ENCODE measurements at places on chromosomes 3 and 15. TPM values are rescaled to one million over a fixed set of nuclear protein-coding genes. Genes with fewer than 3 reads are reported as not detected.

DNA sequence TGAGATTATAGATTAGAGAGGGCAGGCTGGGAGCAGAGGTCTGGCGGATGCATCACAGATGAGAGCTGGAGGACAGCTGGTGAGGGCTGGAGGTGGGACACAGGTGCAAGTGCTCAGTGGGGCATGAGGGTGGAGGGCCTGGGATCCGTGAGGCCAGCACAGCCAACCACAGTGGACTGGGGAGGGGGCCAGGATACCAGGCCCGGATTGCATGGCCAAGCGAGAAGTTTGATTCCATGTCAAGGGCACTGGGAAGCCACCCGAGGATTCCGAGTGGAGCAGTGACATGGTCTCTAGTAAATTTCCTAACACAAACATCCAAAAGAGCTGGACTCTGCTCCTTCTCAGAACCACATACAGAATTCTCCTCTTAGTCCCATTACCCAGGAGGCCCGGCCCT, 44.0 kb upstream of the SLC41A3 start:
- DNase-seq = no peak
- no peaks in the 10 kb centered on the region for H3K27me3 ChIP-seq
- H3K36me3 ChIP-seq = no peaks in the 10 kb centered on the region
- H3K27ac ChIP-seq = no peak overlapping the region
- no peak overlapping the region for H3K4me3 ChIP-seq

DNA sequence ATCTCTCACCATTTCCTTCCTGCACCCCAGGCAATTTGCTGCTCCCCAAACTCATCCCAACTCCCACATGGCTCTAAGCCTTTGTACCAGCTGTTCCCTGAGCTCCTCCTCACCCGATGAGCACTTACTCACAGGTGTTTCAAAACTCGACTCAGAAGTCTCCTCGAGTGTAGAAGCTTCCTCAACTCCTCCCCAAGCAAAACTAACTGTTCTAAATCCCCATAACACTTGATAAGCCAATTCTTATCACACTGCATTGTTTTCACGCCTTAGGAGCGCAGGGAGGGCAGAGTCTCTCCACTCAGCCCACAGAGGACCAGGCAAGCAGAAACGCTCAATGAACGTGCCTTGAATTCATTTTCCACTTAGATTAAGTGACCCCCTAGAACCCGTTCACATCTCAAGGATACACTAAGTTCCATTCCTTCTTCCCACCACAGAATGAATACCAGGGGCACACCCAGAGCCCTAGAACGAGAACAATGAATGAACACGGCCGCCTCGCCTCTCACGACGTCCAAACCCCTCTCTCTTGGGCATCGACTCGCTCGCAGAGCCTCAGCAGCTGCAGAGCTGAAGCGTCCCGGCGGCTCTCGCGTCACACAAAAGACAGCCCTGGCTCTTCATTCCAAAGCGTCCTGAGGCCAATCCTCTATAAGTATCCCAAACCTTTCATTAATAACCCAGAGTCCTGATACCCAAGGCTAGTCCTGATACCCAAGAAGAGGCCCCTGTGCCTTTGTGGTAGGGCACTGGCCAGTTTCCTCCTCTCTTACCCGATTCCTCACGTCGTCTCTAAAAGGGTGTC, 1.1 kb downstream of the RAF1 start:
- peak overlapping the region; percentile 100 for H3K4me3 ChIP-seq
- peak overlapping the region; percentile 94 for H3K27ac ChIP-seq
- H3K36me3 ChIP-seq = no peaks in the 10 kb centered on the region
- no peaks in the 10 kb centered on the region for H3K27me3 ChIP-seq

Gene RLBP1
- total RNA-seq = not detected

DNA sequence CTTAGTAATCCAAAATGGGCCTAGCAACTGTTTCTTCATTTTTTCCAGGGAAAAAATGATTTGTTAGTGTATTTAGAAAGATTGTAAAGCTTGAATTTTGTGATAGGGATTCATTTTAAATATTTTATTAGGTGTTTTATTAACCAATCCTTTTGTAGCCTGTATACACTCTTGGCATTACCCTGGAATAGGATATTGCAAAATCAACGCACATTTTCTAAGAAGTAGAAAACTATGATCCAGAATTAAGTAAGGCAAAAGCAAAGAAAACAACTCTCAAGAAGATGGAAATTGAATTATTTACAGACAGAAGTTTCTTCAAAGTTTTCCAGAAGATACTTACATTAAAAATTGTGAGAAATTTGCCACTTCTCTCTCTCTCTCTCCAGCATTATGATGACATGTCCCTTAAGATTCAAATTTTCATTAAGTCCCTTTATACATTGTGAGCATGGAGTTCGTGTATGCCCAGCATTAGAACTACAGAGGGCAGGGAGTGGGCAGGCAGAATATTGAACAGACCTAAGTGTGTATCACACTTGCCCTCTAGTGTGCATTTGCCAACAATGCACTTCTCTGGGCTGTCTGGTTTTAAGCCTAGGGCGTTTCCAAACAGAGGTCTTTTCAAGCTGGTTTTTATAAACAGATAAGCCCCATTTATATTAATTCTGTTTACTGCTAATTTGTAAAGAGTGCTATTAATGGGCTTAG, 28.5 kb upstream of the CMSS1 start:
- H3K4me3 ChIP-seq = no peak overlapping the region
- no peak for DNase-seq
- no peaks in the 10 kb centered on the region for H3K36me3 ChIP-seq
- H3K27ac ChIP-seq = no peak overlapping the region
- H3K4me1 ChIP-seq = peaks cover 15% of the 10 kb centered on the region

Gene FOXL2
- total RNA-seq = not detected

GRCh38 chr15:83578691-83579090, 75.2 kb upstream of the ADAMTSL3 start:
- H3K27ac ChIP-seq = no peak overlapping the region
- H3K36me3 ChIP-seq = no peaks in the 10 kb centered on the region

Gene SCN5A
- total RNA-seq = 0.33 TPM

Gene GPR156
- 1.1 TPM for total RNA-seq

GRCh38 chr3:37500518-37500917, 326.1 kb upstream of the LRRFIP2 start:
- H3K4me3 ChIP-seq = no peak overlapping the region
- no peaks in the 10 kb centered on the region for H3K4me1 ChIP-seq
- no peak for DNase-seq
- no peaks in the 10 kb centered on the region for H3K27me3 ChIP-seq
- H3K36me3 ChIP-seq = no peaks in the 10 kb centered on the region
- H3K27ac ChIP-seq = no peak overlapping the region

GRCh38 chr15:68706931-68707330, 113.8 kb downstream of the ANP32A start:
- no peaks in the 10 kb centered on the region for H3K27me3 ChIP-seq
- H3K36me3 ChIP-seq = no peaks in the 10 kb centered on the region
- H3K27ac ChIP-seq = no peak overlapping the region
- no peak overlapping the region for H3K4me3 ChIP-seq
- DNase-seq = no peak

DNA sequence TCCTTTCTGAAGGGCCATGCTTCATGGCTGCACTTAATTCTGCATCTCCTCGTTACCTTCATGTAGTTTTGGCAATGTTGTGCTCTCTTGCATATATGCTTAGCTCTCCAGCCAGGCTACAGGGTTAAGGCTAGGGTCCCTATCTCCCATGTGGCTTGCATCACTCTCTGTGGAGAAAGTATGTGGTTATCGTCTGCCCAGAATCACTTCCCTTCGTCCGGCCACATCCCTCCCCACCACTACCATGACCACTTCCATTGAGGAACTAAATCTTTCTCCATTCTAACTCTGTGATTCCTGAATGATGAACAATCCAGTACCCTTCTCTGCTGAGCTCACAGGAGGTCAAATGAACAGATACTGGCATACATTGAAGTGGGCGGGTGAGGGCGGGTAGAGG, 34.0 kb downstream of the WWTR1 start:
- H3K27me3 ChIP-seq = no peaks in the 10 kb centered on the region
- no peaks in the 10 kb centered on the region for H3K36me3 ChIP-seq
- no peak overlapping the region for H3K4me3 ChIP-seq
- no peaks in the 10 kb centered on the region for H3K4me1 ChIP-seq
- H3K27ac ChIP-seq = no peak overlapping the region

DNA sequence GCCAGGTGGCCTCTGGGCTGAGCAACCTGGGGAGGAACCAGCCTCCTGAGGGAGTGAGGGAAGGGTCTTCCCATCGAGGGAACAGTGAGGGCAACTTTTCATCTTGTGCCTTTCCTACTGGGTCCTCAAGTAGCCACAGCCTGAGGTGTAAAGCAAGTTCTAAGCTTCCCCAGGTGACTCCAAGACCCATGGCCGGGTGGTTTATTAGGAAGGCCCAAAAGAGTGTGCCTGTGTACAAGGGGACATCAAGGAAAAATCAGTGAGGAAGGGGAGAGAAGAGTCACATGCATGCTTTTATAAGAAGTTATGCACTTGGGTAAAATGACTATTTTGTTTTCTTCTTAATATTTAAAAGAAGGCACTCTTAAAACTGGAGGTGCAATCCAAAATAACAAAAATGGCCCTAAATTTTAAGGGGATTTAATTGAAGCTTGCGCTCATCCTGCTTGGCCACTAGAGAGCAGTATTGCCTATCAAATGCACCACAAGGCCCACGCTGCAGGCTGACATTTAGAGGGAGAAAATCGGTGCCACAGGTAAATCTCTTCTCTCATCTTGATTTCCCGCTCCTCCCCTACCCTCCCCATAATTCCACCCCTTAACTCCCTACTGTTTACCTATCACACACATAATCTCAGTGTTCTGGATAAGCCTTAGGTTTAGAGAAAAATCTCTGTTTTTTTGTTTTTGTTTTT, 6.7 kb downstream of the NANOGP8 start:
- no peak overlapping the region for H3K27ac ChIP-seq
- no peaks in the 10 kb centered on the region for H3K27me3 ChIP-seq
- H3K4me3 ChIP-seq = no peak overlapping the region

Gene DNASE1L3
- 0.27 TPM for total RNA-seq

Gene ACKR4
- 0.54 TPM for total RNA-seq

DNA sequence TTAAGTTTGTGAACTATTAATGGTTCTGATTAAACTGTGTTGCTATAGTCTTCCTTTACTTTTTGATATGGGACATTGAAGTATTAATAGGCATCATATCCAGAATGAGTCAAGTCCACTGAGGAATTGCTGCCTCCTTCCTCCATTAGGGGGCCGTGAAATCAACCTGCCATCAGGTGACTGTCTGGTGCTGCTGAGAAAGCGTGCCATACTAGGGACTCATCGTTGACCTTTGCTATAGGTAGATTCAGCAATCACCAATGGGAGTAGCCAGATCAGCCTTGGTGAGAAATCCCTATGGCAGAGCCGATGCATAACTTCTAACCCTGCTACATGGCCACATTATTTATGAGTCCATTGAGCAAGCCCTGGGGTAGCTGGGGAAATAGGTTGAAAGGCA, 30.1 kb upstream of the SLC28A2 start:
- H3K27me3 ChIP-seq = no peaks in the 10 kb centered on the region
- DNase-seq = no peak
- H3K4me3 ChIP-seq = no peak overlapping the region
- no peak overlapping the region for H3K27ac ChIP-seq

DNA sequence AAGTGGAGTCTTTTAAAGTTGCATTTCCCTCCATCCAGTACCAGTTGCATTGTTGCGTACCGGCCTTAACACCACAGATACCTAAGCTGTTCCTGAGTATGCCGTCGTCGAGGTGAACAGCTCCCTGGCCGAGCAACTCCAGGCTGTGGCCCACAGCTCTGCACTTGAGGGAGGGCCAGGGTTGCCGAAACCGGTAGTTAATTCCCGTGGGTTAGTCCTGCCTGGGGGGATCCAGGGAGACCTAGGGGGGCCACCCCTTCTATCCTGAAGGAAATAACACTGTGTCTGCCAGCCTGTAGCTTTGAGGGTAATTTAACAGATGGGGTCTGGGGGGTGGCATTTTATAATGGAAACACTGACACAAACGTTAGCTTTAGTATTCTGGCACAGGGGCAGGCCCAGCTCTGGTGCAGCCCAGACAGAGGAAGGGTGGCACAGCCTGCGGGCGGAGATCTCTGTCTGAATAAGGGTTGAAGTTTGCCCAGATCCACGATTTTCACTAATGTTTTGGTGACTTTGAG, 60.8 kb downstream of the RGMA start:
- no peak overlapping the region for H3K4me3 ChIP-seq
- H3K4me1 ChIP-seq = peaks cover 48% of the 10 kb centered on the region
- peaks cover 16% of the 10 kb centered on the region for H3K36me3 ChIP-seq
- H3K27me3 ChIP-seq = no peaks in the 10 kb centered on the region

DNA sequence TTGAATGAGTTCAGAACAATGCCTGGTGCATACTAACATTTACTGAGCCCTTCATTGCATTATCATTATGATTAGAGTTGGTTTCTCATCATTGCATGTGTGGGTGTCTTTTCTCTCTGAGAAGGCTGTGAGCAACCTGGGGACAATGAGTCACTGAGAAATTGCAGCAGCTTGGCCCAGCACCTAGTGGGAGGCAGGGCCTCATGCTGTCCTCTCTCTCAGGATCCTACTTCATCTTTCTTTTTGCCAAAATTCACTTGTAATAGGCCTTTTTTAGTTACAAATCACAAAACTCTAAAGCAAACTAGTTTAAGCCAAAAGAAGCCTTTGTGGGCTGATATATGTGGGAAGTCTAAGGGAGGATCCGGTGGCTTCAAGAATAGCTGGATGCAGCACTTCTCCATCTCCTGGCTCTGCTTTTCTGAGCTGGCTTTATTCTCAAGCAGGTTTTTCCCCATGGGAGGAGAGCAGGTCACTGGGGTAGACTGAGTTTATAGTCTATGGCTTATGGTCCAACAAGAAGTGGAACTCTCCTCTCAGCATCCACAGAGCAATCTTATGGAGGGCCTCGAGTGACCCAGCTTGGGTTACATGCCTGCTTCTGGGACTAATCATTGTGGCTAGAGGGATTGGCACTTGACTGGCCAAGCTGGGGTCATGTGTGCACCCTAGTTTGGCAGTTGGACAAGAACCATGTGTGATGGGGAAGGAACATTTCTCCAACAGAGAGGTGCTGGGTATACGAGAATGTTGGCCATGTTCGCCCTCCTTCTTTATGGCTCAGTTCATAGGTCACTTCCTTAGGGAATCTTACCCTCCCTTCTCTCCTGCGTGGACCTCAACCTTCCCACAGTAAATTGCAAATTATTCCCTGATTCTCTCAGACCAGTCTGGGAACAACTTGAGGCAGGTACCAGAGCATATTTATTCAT, 8.7 kb upstream of the CAMK1 start:
- H3K36me3 ChIP-seq = peaks cover 24% of the 10 kb centered on the region
- H3K27me3 ChIP-seq = no peaks in the 10 kb centered on the region
- H3K4me3 ChIP-seq = no peak overlapping the region
- H3K4me1 ChIP-seq = peaks cover 5% of the 10 kb centered on the region
- DNase-seq = no peak
- no peak overlapping the region for H3K27ac ChIP-seq

Gene NFKBIZ
- total RNA-seq = 121 TPM

Gene TM4SF4
- 17.1 TPM for total RNA-seq

Gene SUCLG2
- total RNA-seq = 67.9 TPM

- H3K27me3 ChIP-seq = no peaks in the 10 kb centered on the region
- no peak overlapping the region for H3K27ac ChIP-seq
- H3K36me3 ChIP-seq = no peaks in the 10 kb centered on the region
- H3K4me1 ChIP-seq = no peaks in the 10 kb centered on the region
- H3K4me3 ChIP-seq = no peak overlapping the region
Observed at GRCh38 chr3:30188713-30189112, 417.7 kb upstream of the TGFBR2 start.

GRCh38 chr3:183244981-183245476, 8.0 kb upstream of the B3GNT5 start:
- H3K27me3 ChIP-seq = no peaks in the 10 kb centered on the region
- peak; percentile 46 for DNase-seq
- H3K4me3 ChIP-seq = no peak overlapping the region
